ENCODE measurements at places on chromosomes 16 and 17. TPM values are rescaled to one million over a fixed set of nuclear protein-coding genes. Genes with fewer than 3 reads are reported as not detected.

DNA sequence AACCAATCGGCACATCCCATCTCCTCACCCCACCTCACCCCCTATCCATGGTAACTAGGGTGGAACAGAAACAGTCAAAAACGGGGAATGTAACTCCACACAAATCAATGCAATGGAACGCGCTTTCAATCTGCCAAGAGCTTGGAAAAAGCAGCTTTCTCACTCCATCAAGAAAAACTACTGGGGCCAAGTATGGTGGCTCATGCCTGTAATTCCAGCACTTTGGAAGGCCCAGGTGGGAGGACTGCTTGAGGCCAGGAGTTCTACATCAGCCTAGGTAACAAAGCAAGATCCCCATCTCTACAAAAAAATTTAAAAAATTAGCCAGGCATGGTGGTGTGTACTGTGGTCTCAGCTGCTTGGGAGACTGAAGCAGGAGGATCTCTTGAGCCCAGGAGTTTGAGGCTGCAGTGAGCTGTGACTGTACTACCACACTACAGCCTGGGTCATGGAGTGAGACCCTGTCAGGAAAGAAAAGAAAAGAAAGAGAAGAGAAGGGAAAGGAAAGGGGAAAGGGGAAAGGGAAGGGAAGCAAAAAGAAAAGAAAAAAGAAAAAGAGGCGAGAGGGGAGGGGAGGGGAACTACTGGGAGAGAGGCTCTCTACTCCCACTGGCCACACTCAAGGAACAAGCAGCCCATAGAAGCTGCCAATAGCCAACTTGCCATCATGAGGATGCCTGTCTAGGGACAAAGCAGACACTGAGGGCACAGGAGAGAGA is 38.9 kb downstream of the ARHGAP17 start:
- DNase-seq = no peak

TBC1D3 gene
- total RNA-seq = not detected

DNA sequence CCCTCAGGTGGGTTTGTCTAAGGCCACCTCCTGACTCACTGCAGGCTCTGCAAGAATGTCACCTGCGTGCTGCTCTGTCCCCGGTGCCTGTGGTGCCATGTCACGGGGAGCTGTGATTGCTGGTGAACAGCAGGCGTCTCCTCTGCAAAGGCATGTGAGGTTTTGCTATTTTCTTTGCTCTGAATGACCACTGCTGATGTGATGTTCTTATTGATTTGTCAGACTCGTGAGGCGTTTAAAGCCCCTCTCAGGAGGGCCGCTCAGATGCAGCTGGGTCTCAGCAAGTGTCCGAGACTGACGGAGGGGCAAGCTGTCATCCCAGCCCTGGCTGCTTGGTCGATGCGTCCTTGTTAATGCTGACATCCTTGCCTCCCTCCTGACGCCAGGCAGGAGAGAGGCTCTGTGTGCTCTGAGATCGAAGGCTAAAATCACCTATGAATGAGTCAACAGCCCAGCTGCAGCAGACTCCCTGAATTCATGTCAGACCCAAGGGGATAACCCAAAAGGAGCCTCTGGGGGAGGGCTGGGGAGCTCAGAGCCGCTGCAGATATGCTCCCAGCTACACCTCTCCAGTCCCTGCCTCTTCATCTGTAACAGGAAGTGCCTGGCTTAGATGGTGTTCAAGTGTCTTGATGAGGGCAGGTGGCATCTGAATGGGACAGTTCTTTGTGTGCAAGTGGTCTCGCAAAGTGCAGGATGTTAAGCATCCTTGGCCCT is 11.8 kb upstream of the PEMT start:
- DNase-seq = no peak

IL21R gene
- 0.25 TPM for total RNA-seq

GRCh38 chr17:26773189-26774188 is 520.4 kb upstream of the WSB1 start:
- DNase-seq = no peak

DNA sequence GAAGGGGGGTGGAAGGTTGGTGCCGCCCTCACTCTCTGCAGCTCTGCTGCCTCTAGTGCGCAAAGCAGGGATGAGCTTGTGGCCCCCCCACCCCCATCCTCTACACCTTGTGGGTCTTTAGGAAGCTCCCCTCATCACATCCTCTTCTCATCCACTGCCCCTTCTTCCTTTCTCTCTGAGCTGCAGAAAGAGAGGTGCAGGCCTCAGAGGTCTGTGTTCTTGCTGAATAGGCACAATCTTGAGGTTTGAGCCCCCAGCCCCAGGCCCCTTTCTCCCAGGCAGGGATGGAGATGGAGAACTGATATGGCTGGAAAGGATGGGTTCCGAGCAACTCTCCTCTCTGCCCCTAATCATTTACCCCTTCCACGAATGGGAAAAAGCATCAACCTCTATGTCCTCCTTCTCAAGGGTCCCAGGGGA is 2.6 kb downstream of the CACNA1G start:
- DNase-seq = no peak

GRCh38 chr17:900336-900934 is 79.1 kb downstream of the NXN start:
- no peak for DNase-seq

KRT12 gene
- total RNA-seq = not detected

RHBDF2 gene
- total RNA-seq = 37.7 TPM

- DNase-seq = no peak
Observed at GRCh38 chr17:31780483-31780882, 78.6 kb downstream of the COPRS start.

CFAP97D1 gene
- total RNA-seq = 0.09 TPM
